ENCODE measurements at places on chromosomes 11 and 22.

DNA sequence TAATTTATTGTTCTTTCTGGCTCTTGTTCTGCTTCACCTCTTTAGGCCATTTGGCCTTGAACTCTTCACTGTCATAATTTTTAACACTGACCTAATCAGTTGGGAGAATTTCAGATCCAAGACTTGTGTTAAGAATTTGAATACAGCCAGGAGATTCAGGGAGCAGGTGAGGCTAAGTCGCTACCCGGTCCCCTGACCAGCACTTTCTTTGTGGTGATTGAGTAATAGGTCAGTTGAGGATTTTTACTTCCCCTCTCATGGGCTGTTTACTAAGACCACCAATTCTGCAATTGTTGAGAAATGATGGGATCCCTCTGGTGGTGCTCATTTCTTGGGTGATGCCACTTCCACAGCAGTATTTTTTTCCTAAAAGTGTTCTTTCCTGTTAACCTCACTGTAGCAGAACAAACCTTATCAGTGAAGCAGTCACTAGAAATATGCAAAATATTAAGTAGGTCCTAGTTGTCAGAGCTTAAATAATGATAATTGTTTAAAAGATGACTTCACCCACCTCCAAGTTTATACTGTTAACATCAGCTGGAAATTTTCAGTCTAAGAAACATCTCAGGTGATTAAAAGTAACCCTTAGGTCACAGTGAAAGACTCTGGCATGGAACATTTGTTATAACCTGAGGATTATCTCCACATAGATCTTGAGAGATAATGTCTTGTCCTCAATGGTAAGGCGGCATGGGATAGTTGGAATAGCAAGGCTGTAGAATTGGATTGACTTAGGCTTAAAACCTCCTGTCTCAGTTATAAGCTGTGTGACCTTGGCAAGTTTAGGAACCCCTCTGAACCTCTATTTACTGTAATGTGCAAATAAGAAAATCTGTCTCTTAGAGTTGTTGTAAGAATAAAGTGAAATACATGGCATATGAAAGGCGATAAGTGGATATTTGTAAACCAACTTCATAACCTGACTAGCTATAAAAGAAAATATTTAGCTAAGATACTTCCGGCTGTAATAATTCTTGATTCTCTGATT lies 41.3 kb downstream of the POLD3 start:
- no peak for DNase-seq

GRCh38 chr11:83722392-83723119 lies 436.4 kb upstream of the CCDC90B start:
- DNase-seq, result no peak

- no peak for DNase-seq
Observed at GRCh38 chr22:20514658-20515406, 7.4 kb downstream of the MED15 start.

GRCh38 chr11:104956528-104956927 lies 11.8 kb downstream of the CASP4 start:
- no peak for DNase-seq

GRCh38 chr22:28017859-28018258 lies 98.8 kb upstream of the PITPNB start:
- DNase-seq, result no peak

DNA sequence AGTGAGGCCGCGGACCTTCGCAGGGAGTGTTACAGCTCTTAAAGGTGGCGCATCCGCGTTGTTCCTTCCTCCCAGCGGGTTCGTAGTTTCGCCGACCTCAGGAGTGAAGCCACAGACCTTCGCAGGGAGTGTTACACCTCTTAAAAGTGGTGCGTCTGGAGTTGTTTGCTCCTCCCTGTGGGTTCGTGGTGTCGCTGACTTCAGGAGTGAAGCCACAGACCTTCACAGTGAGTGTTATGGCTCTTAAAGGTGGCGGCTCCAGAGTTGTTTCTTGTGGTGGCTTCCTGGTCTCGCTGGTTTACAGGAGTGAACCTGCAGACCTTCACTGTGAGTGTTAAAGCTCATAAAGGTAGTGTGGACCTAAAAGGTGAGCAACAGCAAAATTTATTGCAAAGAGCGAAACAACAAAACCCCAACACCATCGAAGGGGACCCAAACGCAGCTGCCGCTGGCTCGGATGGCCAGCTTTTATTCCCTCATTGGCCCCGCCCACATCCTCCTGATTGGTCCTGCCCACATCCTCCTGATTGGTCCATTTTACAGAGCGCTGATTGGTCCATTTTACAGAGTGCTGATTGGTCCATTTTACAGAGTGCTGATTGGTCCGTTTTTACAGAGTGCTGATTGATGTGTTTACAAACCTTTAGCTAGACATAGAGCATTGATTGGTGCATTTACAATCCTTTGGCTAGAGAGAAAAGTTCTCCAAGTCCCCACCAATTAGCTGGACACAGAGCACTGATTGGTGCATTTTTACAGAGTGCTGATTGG lies 1.2 kb upstream of the TMEM45B start:
- DNase-seq, result no peak

- no peak for DNase-seq
Observed at GRCh38 chr22:43541462-43542407, 129.9 kb downstream of the MPPED1 start.

- DNase-seq, result no peak
Observed at GRCh38 chr11:115921540-115921939, 417.3 kb upstream of the CADM1 start.
